Stomach (tissue), 19 donors: ENCODE measurements at places on chromosomes 1 and 21. TPM values are rescaled to one million over a fixed set of nuclear protein-coding genes. Genes with fewer than 3 reads are reported as not detected.
A peak's percentile ranks its signal among the peaks of the same experiment; 100 is the strongest.

RUNX3 gene
- total RNA-seq = 6.1 TPM

DNA sequence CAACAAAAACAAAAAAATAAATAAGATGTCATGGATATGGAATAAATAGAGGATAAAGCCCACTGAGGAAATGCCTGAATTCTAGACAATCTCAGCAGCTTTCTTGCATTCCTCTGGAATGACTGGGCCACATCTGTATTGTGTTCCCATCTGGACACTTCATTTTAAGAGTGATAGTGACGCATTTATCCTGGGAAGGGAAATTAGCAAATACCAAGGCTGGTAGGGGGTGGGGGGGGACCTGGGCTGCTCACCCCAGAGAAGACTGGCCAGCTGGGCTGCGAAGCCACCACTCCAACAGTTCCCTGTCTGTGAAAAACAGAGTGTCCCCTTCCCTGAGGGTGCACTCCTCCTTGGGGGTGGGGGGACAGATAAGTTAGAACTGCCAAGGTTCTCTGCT, 106.3 kb downstream of the HIVEP3 start:
- no peak for DNase-seq

CRP gene
- total RNA-seq = not detected

- DNase-seq = no peak
Measured at GRCh38 chr1:30968220-30968971, 59.8 kb upstream of the SDC3 start.

DYNLT5 gene
- not detected for total RNA-seq

GRCh38 chr1:59230622-59231021, 66.3 kb upstream of the FGGY start:
- DNase-seq = no peak

GRCh38 chr1:153771841-153772593, 3.2 kb upstream of the SLC27A3 start:
- no peak for DNase-seq

GRCh38 chr1:4775506-4775905, 121.1 kb downstream of the AJAP1 start:
- no peak for DNase-seq

DNA sequence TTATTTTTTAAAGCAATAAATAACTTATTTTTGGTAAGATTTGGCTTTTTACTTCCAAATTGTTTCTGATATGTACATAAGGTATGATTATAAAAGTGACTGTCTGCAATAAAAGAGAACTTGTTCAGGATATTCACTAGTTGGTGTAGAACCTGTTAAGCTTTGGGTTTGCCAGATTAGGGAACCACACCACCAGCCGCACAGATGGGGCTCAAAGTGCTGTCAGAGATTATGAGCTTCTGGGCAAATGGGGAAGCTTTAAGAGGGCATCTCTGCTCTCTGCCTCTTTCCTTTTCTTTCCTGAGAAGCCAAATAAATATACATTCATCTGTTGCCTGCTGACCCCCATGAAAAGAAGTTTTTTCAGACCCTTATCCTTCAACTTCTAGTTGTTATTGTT, 25.4 kb downstream of the IVNS1ABP start:
- DNase-seq = no peak

GRCh38 chr1:157785248-157785647, 8.3 kb upstream of the FCRL2 start:
- DNase-seq = no peak

DNA sequence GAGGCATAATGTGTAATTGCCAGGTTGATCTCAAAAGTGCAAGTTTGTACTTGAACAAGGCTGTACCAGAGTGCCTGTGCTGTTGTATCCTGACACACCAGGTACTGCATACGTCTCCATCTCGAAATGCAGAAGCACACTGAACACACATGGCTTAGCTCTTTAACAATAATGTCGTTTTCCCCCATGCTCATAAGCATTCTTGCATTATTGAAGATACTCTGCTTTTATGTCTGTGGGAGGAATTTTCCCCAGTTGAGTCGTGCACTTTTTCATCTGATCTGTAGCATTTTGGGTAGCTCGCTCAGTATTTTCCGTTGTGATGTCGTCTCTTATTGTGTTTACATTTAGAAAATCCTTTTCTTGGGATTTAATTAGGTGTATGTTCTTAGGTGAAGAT, 98.7 kb downstream of the PCBP3 start:
- no peak for DNase-seq

GRCh38 chr1:27145934-27146354, 9.0 kb downstream of the SLC9A1 start:
- peak; percentile 51 for DNase-seq

DNA sequence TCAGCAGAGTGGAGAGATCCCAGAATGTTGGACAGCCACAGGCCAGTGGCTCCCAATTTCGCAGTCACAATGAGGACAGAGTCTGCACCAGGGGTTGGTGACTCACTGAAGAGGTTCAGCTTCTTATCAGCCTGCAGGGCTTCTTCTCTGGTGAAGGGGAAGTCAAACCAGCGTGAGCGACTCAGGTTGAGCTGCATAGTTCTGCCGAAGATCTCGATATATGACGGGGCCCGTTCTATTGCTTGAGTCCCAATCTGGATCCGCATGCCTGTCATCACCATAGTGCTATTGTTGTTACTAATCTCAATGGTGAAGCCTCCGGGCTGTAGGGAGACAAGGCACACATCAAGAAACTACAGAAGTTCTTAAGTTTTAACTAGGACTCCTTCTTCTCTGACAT, 58.5 kb downstream of the UBR4 start:
- no peak for DNase-seq

TNNI3K gene
- not detected for total RNA-seq

DNA sequence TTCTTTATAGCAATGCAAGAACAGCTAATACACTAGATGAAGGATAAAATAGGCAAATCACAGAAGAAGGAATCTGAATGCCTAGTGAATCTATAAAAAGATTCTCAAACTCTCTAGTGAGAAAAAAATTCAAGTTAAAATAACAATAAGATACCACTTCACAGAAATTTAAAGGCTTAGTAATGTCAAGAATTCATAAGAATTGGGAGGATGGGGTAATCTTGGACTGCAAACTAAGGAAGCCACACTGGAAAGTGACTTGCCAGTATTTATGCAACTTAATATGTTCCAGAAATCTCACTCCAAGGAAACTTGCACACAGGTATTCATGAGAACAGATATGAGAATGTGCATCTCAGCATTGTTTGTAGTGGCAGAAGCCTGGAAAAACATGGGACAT, 38.9 kb upstream of the PRRC2C start:
- DNase-seq = no peak

FCRLB gene
- not detected for total RNA-seq

- DNase-seq = no peak
Measured at GRCh38 chr21:38297871-38298270, 41.1 kb downstream of the KCNJ15 start.

DNA sequence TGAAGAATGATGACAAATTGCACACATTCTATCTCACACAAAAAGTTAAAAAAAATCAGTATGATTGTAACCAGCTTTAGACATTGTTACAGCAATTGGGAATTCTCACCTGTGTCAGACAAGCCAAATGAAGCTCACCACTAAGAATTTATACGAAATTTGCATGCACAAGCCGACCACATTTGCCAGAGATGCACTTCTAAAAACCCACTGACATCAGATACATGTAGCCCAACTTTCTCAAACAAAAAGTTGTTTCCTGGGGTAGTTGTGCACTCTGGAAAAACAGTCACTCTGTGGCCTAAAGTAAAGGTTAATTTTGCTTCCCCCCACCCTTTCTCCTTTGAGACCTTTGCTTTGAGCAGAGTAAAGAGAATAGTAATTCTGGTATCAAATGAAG, 67.9 kb upstream of the IL12RB2 start:
- no peak for DNase-seq

DNA sequence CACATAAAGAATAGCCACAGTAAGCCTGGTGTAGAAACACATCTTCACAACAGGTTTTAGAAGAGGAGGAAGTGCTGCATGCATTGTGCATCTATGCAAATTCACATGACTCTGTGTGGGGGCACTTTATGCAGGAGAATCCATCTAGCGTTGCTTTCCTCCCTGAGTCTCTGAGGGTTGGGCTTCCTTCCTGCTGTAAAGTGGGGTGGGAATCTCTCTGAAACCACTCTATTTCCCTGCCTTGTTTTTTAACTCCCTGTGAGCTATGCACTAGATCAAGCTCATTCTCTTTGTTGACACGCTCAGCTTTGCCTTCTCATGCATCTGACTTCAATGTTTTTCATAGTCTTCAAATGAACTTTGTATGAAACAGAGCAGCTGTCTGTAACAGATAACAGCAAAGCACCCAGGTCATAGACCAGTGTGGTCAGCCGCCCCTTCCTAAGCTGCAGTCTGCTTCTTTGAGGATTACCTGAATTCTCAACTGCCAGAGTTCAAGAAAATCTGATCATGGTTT, 102.7 kb upstream of the DPH5 start:
- DNase-seq = peak; percentile 48

DNA sequence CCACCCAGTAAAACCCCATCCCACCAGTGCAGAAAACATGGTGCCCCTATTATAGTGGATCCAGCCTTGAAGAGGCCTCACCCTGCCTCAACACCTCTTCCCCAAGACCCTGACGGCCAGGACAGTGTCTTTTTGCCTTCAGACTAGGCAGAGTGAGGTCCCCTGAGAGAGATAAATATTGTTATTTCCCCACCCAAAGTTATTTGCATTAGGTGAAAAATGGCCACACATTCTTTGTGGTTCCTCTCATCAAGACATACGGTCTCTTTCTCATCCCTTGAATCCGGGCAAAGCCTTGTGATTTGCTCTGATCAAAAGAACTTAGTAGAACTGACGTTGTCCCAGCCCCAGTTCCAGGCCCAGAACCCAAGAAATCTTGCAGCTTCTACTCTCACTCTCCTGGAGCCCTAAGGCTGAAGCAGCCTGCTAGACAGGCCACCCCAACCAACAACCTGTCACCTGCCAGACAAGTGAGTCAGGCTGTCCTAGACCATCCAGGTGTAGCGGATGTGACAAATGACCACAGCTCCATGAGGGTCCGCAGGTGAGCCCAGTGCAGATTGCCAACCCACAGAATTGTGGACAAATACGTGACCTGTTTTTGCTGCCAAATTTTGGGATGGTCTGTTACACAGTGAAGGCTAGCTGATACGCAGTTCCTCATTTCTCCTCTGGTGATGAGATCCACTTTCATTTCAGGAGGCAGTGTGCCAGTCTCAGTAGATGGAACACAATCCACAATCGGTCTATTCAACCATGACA, 8.1 kb upstream of the SSU72 start:
- DNase-seq = no peak

DNA sequence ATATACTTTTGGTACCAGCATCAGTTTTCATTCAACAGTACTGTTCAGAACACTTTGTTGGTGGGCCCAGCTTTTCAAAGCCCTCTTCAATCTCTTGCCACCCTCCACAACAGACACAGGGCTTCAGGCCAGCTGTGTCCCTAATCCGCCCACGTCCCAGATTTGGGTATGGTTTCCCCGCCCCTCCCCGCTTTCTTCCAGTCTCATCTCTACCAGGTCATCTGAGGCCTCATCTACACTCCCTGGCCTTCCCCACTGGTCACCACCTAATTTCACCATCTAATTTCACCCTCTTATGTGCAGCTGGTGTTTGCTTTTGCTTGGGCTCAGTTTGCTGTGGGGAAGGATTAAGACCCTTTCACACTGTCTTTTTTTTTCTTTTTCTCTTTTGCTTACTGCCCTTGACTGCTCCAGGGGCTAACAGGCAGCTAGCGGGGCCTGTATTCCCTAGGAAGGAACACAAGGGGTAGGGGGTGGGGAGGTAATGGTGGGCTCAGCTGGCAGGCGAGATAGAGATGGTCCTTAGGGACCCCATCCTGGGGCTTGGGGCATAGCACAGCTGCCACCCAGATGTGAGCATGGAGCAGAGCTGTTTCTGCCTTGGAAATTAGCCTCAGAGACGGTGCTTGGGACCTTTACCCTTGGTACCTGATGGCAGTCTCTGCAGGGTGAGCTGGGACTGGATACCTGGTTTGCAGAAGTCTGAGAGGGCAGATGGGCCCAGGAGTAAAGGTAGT, 3.8 kb upstream of the EPB41 start:
- peak; percentile 4 for DNase-seq

DNA sequence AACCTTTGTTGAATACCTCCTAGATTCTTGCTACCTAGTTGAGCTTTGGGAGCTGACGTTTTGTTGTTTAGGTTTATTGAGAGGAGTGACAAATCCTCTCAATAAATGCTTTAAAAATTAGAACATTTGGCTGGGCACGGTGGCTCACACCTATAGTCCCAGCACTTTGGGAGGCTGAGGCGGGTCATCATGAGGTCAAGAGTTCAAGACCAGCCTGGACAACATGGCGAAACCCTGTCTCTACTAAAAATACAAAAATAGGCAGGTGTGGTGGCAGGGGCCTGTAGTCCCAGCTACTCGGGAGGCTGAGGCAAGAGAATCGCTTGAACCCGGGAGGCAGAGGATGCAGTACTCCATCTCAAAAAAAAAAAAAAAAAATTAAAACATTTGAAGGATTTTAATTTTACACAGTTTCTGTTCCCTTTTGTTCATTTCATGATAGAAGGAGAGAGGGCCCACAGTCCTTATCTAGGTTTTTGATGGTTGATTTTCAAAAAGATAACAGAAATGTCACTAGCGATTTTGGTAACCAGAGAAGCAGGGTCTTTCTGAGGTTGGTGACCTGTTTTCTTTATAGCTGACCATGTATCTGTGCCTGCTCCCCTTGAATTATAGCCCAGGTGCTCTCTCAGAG, 44.2 kb upstream of the PIGV start:
- DNase-seq = no peak

ZSWIM5 gene
- 0.45 TPM for total RNA-seq

DNA sequence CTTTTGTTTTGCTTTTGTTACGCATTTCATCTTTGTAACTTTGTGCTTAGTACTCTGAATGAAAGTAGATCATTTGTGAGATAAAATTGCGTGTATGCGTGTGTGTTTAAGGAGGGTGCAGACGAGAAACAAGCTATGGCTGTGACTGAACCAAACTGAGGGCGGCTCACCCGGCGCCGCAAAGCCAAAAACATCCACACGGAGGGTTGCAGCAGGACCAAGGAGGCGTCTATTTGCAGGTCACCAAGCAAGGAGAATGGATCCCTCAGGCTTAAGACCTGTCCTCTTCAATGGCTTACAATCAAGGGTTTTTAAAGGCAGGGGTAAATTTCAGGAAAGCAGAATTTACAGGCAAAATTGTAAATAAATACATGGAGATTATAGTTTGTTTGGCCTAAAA, 12.8 kb downstream of the GCSAML start:
- no peak for DNase-seq

- peak; percentile 60 for DNase-seq
Measured at GRCh38 chr1:80218112-80218511, 1211.6 kb upstream of the ADGRL4 start.

GRCh38 chr1:157829711-157830110, 9.8 kb upstream of the FCRL1 start:
- DNase-seq = no peak

DNA sequence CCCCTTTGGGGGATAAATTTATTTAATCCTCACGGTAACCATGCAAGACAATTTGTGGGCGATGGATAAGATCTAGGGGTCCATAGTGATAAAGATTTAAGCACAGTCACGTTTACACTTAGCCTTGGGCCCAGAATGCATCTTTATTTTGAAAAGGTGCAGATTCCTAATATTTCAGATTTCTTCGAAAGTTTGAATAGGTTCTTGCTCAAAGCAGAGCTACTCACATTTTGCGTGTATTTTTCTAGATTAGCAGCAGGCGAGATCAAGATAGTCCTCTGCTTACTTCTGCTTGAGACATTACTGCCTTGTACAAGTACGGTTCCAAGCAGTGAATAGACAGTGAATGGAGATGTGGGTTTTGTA, 647 bp downstream of the TSEN15 start:
- no peak for DNase-seq

SLC9C2 gene
- total RNA-seq = not detected

- no peak for DNase-seq
Measured at GRCh38 chr1:113792986-113793385, 19.3 kb downstream of the RSBN1 start.

MASP2 gene
- not detected for total RNA-seq

- DNase-seq = peak; percentile 87
Measured at GRCh38 chr1:235917267-235917811, 50.6 kb upstream of the LYST start.
